ENCODE measurements at places on chromosomes 4 and X.
A peak's percentile ranks its signal among the peaks of the same experiment; 100 is the strongest.

DNA sequence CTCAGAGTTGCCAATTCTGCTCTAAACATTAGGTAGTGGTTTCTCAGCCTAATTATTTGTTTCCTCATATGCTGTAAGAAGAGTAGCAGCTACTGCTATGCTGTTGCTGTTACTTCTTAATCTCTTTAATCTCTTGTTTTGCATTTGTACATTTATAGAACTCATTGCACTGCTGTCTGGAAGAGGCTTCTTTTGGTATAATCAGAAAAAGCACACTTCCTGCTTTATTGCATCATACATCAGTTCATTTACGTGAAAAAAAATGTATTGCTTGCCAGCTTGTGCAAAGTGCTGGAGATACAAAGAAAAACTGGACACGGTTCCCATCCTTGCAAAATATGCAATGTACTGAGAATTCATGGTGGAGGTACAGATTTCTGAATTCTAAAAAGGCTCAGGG lies 332.0 kb downstream of the GRXCR1 start:
- no peak for DNase-seq

DNA sequence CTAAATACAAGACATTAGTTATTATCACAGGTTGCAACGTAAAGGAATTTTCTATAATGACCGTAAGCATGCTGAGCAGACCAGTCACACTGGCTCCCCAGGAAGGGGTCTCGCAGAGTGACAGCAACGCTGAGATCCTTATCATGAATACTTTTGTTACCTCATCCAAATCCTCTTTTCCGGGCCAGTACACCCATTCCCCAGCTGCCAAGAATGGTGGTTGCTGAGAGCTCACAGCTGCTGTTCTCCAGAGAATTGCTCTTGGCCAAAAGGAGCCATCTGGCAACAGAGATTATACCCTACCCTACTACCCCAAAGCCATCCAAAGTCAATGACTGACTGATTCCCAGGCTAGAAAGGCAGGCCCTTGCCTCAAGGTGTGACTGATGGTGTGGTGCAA lies 91.6 kb downstream of the FUNDC1 start:
- no peak for DNase-seq

DNA sequence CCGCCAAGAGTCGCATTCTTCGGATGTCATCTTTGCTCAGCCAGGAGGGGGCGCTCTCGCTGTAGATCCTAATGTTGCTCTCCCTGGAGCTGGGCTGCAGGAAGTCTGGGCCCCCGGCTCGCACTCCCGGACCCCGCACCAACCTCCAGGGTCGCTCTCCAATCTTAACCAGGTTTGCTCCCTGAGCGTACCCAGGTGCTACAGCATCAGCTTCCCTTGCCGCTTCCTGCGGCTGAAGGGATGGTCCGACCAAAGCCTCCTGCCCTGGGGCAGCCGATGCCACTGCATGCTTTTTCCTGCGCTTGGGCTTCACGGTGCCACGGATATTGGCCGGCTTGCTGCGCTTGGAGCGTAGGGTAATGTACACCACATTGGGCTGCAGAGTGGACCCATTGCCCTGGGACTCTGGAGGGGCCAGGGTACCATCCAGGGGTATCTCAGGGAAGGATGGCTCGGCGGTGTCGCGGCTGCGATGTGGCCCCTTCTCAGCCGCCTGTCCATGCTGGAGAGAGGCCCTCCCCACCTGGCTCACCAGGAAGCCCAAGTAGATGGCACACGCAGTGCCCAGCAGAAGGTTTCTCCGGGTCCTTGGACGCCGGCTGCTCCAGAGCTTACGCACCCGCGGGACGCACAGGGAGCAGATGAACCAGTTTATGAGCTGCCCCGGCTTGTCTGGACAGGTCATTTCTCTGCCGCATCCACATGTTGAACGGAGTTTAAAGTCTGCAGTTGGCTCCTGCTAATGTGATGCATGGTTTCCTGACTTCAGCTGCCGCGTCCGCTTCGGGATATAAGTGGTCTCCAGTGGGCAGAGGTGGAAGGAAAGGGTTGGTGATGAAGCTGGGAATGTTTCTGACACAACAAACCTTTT lies 1.9 kb downstream of the GASK1B start:
- DNase-seq: peak; percentile 41

DNA sequence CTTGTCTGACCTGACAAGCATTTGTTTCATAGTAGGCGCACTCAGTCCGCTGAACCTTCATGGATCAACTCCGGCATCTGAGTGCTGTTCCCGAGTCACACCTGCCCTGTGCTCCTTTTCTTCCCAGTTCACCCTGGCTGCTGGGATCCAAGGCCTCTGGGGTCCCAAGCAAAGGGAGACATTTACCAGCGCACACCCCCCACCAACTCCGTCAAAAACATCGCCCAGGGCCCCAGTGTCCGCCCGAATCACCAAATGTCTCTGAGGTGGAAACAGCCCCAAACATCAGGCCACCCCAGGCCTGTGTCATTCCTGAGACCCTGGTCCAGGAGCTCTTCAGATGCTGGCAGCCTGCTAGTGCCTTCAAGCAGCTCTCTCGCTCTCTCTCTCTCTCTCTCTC lies 5.1 kb downstream of the BLOC1S4 start:
- DNase-seq: no peak

DNA sequence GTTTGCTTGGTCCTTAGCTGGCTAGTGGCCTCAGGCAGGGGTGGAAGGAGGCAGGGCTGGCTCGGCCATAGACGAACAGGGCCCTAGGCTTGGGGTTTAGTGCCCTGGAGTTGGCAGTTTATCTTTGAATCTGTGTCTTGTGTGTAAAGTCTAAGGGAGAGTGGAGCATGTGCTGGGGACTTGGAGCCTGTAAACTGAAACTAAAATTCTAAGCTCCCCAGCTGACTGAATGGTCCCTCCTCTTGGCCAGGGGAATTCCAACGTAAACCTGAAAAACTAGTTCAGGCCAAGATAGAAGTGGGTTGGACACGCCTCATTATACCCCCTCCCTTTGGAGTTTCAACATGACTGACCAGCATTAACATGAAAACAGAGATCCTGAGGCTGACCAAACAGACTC lies 46.1 kb upstream of the GPR78 start:
- peak; percentile 37 for DNase-seq

DNA sequence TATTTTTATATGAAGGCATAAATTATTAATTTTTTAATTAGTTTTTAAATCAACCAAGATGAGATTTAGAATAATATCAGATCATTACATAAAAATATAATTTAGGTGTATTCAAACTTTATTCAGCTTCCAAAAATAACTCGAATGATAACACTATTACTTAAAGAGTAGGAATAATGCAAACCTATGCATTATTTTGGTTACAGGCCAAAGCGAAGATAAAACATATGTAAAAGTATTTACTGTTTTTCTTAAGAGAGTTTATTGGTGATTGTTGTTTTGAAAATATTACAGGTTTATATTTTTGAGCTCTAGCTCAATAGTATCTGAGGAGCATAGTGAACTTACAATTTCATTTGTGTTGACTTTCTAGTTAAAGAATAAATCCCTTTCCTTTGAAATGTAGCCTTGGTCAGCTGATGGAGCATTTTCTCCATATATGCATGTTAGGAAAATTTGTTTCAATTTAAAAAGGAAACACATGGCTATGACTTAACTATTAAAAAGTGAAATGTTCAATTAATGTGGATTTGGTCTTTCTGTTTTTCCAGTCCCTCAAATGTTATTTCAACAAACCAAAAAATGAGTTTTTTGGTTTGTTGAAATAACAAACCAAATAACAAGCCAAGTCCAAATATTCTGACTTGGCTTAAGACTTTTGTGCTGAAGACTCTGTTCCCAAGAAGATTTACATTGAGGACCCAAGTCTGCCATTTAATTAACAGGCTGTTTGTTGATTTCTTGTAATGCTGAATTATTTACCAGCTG lies 346.9 kb downstream of the ARHGAP24 start:
- DNase-seq: no peak

DNA sequence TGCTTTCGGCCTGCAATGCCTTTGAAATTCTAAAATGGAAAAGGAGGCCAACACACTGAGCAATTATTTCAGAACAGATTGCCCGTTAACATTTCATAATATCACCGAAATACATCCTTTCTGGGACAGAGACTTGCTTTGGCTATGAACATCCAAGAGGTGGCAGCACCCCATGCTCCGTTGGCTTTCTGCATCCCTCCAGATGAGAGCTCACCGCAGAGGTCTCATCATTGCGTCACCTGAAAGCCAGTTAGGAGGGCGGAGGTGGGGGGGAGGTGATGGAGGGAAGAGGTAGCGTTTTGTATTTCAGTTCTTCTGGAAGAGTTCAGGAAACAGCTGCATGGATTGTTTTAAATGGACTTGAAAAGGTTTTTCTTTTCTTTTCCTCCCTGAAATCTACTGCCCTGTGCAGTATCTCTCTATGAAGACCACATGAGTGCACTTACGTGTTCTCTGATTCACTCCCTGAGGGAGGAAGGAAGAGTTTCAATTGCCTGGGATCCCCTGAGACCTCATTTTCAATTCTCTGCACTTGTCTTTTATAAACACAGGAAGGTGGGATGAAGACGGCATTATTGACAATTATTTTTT lies 166.8 kb upstream of the PGRMC2 start:
- peak; percentile 94 for DNase-seq
